ENCODE measurements at places on chromosomes 4 and X. TPM values are rescaled to one million over a fixed set of nuclear protein-coding genes. Genes with fewer than 3 reads are reported as not detected.

The HAND2 gene
- total RNA-seq = 0.31 TPM

The SH3RF1 gene
- 35.7 TPM for total RNA-seq

The CSAG3 gene
- not detected for total RNA-seq

The EXOC1 gene
- 41.7 TPM for total RNA-seq

The PACRGL gene
- 22.4 TPM for total RNA-seq

Data from kidney (tissue), 22 donors.